ENCODE measurements at places on chromosomes 6 and 20.

DNA sequence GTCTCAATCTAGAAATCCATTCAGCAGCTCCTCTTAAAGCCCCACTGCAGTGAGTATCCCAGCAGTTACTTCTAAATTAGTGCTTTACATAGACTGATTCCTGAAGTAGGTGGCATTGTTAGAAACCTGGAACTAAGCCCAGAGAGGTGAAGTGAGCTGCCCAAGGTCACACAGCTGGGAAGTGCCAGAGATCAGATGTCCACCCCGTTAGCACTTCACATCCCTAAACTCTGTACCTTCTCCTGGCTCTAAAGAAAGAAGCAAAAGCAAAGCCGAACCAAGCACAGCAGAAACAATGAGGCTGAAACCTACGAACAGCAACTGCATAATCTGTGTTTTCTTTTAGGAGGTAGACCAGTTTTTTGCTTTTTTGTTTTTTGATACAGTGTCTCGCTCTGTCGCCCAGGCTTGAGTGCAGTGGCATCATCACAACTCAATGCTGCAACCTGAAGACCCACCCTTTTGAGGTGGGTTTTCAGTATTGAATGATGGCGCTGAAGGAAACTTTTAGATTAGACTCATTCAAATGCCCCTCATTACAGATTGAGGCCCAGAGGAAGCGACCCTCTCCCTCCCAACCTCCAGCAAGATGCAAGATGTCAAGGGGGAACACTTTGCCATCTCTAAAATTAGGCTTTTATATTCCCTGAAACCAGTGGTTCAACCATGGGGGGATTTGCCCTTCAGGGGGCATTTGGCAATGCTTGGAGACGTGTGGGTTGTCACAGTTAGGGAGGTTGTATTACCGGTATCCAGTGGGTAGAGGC, 3.2 kb upstream of the ZMYND8 start:
- DNase-seq: no peak

DNA sequence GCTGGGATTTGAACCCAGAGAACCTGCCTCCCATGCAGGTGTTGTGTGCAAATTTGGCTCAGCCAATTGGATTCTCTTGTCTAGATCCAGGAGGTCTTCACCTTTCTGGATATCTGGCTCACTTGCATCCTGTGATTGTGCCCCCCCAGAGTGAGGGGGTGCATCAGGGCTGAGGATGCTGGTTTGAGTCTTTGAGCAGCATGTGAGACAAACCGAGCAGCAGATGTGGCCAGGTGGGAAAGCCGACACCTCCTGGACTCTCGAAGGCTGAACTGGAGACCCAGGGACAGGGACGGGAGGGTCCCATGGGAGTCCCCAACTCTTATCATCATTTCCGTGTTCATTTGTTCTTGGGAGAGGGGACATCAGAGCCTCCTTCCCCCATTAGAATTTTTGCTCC, 30.6 kb upstream of the SULF2 start:
- no peak for DNase-seq

DNA sequence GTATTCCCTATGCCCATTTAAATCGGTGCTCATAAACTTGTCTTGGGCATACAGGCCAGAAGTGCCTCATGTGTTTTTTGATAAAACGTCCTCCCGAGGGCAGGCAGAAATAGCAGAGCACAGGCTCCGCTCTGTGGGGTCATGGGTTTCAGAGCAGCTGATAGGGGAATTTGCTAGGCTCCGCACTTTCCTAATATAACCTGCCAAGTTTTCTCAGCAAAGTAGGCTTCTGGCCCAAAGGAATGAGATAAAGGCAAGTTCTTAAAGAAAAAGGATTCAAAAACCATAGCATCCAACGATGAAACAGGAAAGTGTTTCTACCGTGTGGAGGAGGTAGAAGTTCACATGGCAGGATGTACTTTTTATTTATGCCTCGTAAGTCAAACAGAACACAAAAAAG, 69.8 kb upstream of the RALGAPA2 start:
- DNase-seq: no peak

DNA sequence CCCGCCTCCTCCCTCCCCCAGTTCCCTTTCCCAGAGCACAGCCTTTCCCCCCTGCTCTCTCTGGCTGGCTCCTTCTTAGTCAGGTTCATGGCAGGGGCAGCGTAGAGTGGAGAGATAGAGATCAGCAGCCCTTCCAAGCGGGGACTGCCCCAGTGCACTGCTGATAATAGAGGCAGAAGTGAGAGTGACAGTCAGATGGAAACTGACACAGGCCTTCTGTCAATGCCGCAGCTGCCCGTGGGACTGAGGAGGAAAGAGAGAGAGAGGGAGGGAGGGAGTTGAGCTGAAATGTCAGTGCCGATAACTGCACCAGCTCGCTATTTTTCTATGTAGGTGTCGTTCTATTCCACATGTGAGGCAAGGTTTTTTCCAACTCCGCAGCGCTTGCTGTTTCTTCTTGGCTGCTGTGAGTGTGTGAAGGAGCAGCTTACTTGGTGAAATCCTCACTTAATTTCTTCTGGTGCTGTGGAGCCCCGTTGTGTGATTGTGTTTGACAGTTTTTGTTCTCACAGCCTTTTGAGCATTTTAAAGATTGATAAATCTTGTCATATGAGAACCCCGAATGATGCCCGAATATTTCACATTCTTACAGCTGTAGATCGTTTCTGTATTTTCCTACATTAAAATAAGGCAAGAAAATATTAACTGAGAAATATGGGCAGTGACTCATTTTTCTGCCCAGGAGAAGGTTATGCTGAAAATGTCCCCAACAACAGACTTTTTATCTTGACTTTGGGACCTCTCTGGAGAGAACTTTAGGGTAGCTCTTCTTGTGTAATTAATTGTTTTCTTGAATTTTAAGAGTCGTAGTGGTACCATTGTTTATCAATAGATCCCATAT, 386.4 kb upstream of the MMS22L start:
- no peak for DNase-seq

DNA sequence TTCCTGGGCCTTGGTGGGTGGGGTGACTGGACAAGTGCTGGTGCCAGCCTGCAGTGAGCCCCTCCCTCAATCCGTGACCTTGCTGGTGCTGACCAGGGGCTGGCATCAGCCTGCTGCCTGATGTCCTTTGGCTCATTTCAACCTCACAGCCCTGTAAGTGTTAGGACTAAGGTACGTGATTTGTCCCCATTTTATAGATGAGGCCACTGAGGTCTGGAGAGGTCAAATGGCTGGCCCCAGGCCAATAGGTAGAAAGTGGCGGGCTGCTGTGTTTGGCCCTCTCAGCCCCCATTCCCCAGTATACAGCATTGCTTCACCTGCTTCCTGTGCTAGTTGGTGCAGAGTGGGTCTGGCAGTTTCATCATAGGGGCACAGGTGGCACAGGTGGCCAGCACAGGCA, 20.1 kb downstream of the EFCAB8 start:
- no peak for DNase-seq

DNA sequence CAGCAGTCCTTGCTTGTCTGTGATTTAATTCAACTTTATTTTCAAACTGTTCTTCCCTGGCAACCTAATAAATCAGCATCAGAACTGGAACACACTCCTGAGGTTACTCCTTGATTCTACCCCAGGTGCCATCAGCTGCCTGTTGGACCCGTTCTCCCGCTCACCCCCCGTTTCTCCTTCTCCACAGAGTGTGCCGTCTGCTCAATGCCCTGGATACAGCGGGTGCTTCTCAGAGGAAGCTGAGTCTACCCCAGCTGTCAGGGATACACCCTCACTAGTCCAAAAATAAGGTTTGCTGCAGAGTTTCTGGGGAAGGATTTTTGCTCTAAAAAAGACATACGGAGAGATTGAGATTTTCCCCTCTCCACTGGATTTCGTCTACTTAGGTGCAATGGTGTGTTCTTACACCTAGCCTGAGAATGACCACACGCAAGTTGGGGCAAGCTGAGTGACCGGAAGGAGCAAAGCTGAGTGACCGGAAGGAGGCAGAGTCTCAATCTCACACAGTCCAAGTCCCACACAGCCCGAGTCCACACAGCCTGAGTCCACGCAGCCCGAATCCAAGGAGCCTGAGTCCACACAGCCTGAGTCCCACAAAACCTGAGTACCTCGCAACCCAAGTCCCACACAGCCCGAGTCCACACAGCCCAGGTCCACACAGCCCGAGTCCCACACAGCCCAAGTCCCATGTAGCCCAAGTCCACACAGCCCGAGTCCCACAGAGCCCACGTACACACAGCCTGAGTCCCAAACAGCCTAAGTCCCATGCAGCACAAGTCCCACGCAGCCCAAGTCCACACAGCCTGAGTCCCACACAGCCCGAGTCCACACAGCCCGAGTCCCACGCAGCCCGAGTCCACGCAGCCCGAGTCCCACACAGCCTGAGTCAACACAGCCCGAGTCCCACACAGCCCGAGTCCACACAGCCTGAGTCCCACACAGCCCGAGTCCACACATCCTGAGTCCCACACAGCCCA, 58.6 kb upstream of the DACT2 start:
- peak; percentile 72 for DNase-seq

GRCh38 chr6:51910851-51911250, 176.6 kb downstream of the PKHD1 start:
- no peak for DNase-seq

GRCh38 chr6:100119261-100119660, 125.2 kb upstream of the MCHR2 start:
- DNase-seq: no peak

- no peak for DNase-seq
Observed at GRCh38 chr6:144460327-144461095, 175.4 kb downstream of the UTRN start.

- no peak for DNase-seq
Observed at GRCh38 chr6:167146977-167147376, 10.8 kb downstream of the GPR31 start.

GRCh38 chr6:73452107-73452461, at the start of gene CGAS:
Gene CGAS (minus strand): TSS chr6:73452297. CDS start chr6:73452181, 116 bp downstream.
- peak; percentile 45 for DNase-seq

DNA sequence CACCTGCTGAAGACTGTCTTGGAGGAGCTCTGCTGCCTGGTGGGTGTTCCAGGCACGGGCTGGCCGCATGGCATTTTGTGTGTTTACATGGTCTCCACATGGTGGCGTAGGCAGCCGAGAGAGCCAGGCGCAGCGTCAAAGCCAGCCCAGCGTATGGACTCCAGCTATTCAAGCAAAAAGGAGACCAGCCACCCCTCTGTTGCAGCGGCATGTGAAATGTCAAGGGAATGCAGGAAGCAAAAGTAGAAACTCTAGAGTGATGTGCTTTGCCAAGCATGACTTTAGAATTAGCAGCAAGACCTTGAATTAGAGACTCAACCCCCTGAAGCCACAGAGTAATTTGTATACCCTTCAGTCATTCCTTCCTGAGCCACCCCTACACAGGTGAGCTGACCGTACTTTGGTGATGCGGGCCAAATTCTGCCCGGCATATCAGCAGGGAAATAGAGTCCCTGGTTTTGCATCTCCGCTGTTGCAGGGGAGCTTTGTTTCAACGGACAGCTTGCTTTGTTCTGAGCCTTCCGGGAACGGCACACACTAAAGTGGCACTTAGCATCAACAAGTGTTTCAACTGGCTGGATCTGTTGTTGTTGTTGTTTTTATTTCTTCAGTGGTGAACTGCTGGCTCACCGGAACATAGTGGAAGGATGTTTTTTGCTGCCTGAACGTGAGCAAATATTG, 48.5 kb downstream of the FNDC1 start:
- DNase-seq: peak; percentile 1

DNA sequence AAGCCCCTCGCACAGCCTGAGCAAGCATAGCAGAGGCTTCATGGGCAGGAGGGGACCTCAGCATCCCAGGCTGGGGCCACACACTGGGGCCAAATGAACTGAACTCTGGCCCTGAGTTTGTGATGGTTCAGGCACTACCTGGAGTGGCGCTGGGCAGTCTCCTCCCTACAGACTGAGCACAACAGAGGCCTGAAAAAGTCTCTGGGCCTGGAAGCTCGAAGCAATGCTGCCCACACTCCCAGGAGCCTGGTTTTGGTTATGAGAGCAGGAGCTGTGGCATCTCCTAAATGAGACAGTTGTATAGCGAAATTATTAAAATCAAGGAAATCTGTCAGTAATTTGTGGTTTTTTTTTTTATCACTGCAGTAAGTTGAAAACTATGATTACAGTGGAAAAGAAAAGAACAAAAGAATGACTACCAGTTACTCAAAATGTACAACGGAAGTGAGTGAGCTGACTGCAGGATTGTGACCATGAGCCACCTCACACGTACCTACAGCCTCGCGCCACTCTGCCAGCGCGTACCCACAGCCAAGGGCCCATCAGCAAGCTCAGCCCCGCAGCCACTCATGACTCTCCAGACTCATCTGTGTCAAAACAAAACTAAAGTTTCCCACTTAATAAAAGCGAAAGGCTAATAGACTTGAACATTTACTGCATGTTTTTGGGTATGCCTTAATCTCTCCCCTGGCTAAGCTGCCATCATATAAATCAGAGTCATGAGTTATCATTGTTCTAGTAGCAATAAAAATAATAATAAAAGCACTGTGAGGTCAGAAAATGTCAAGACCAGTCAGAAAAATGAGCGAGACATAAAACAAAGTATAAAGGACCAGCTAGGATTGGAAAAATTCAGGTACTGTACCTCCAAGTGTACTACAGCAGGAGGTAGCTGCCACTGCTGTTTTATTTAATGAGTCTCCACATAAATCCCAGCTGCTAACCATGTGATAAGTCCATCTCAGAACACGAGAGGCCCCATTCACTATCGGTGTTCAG, 177.0 kb downstream of the FOXC1 start:
- no peak for DNase-seq

- no peak for DNase-seq
Observed at GRCh38 chr6:144776031-144776819, 491.1 kb downstream of the UTRN start.

GRCh38 chr6:57074383-57074782, 15.6 kb upstream of the ZNF451 start:
- DNase-seq: no peak

DNA sequence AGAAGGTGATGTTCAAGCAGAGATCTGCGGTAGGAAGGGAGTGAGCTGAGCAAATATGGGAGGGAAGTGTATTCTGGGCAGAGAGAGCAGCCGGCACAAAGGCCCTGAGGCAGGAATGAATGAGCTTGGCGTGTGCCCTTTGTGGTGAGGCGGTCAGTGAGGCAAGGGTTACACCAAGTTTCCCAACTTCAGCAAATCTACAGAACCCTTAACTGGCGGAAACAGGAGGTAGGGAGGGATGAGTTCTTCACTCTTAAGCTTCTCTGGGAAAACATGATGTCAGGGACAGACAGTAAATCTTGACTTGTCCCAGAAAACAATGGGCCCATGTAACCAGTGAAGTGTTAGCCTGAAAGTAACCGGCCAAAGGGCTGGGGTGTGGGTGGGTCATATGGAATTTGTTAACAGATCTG, 97.1 kb upstream of the PTPN1 start:
- no peak for DNase-seq

- no peak for DNase-seq
Observed at GRCh38 chr6:152273002-152273401, 364.2 kb downstream of the SYNE1 start.

DNA sequence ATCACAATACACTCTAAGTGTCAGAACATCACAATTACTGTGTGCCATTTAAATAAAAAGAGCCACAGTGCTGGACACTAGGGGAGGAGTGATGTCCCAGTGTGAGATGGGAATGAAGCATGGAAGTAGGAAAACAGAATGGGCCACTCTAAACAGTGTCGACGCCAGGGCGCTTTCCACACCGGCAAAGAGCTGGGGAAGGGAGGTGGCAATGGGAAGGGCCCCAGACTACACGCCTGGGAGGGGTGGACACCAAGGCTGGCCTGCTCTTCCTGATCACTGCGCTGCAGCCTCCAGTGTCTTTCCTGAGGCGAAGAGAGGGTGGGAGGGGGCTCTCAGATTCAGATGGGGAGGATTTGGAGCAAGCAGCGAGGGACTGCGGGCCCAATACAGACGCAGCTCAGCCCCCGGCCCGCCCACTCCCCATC, 75.9 kb downstream of the ERMARD start:
- no peak for DNase-seq

GRCh38 chr6:121491576-121491975, 56.1 kb downstream of the GJA1 start:
- no peak for DNase-seq

Data from NCI-H510A treated with DMSO at 0.1 percent for 48 hours (cell line).